ENCODE measurements at places on chromosomes 3 and 15.

DNA sequence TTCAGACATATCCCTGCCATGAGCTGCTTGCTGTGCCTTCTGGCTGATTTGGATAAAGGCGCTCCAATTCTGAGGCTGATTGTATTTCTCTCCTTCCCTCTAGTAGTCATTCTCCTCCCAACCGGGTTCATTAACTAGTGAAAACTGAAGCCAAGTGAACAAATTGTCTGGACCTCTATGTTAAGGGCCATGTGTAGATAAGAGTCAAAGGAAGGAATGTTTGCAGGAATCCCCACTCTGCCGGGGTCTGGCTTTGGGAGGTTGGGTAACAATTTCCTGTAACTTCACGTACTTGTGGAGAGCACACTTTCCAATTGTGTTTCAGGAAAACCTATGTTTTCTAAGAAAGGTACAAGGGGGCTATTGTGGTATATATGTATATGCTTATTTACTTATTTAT, 38.2 kb upstream of the SUCLG2 start:
- DNase-seq: no peak

DNA sequence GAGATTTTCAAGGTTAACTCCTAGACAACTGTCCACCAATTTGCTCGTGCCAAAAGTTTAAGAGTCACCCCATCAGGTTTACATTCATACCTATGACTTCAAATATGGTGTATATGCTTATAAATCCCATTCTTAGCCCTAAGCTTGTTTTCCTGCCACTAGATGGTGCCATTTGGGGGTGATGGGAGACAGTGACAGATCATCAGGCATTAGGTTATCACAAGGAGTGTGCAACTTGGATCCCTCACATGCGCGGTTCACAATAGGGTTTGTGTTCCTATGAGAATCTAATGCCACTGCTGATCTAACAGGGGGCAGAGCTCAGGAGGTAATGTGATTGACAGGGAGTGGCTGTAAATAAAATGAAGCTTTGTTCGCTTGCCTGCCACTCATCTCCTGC, 182.7 kb downstream of the CNTN6 start:
- DNase-seq: no peak

GRCh38 chr3:127820826-127821313, 1.4 kb downstream of the MGLL start:
- DNase-seq: no peak

- no peak for DNase-seq
These were observed 31.7 kb upstream of the GSK3B start for GRCh38 chr3:120125992-120126391.

DNA sequence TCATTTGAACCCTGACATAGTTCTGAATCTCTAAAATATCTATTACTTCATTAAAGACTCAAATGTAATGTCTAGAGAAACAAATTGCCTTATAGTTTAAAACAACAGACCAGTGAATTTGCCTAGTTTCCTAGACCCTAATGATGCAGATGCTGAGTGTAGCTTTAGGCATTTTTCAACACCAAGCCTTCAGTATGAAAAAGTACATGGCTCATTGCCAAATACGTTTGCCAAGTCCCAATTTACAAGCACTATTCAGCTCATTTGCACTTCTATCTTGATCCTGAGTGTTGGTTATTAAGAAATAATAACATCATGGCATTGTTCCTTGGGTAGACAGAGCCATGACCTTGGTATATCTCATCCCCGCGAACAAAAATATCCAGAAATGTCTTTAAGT, 46.8 kb downstream of the EOMES start:
- no peak for DNase-seq

- no peak for DNase-seq
These were observed 4.5 kb downstream of the WNT5A start for GRCh38 chr3:55482496-55483195.

All from activated CD4-positive, alpha-beta T cell treated with anti-CD3 and anti-CD28 coated beads, Interleukin-2, amount 10 ng/mL, durations not matched to agents 24 days and 14 days (primary cell).